Type B pancreatic cell (in vitro differentiated cells): ENCODE measurements at places on chromosomes 3 and 15. TPM values are rescaled to one million over a fixed set of nuclear protein-coding genes. Genes with fewer than 3 reads are reported as not detected.

GRCh38 chr15:26073430-26074333, 210.6 kb upstream of the ATP10A start:
- no peaks in the 10 kb centered on the region for H3K36me3 ChIP-seq
- no peaks in the 10 kb centered on the region for H3K4me1 ChIP-seq
- no peak for DNase-seq
- H3K27me3 ChIP-seq: peaks cover 5% of the 10 kb centered on the region
- no peak overlapping the region for H3K4me3 ChIP-seq
- no peak overlapping the region for H3K27ac ChIP-seq

SLC2A2 gene
- 1.9 and 5.7 TPM in 2 replicates for total RNA-seq

DNA sequence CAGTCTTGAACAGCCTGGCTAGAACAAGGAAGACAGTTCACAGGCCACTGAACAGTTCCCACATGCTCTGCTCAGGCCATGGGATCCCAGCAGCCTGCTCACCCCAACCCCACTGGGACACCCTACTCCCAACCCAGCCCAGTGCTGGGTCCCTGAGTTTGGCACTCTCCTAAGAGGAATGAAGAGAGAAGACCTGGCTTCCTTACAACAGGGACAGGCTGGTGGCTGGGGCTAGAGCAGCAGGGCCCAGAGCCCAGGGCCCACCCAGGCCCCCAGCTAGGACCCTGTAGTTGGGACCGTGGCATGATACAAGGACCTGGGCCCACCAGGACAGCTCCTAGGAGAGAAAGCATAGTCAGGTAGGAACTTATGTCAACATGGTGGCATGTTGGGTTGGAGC, 43.4 kb downstream of the SEMA3G start:
- H3K4me1 ChIP-seq: no peaks in the 10 kb centered on the region
- H3K27ac ChIP-seq: no peak overlapping the region
- no peak overlapping the region for H3K4me3 ChIP-seq
- H3K27me3 ChIP-seq: no peaks in the 10 kb centered on the region
- DNase-seq: no peak
- peaks cover 7% of the 10 kb centered on the region for H3K36me3 ChIP-seq

DNA sequence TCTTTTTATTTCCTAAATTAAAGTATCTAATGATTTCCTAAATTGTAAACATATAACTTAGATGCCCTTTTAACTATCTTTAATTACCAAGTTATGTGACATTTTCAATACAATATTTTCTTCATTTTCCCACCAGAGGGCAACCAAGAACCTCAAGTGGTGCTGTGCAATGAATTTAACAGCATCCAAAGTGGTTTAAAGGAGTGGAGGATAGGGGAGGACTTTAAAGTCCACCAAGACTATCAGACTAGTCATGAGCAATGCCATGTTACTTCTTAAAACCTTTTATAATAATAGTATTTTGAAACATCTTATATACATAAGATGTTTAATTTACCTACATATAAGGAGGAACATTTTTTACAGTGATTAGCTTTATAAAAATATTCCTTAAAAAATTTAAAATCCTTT, 74.4 kb downstream of the DLG1 start:
- H3K4me3 ChIP-seq: no peak overlapping the region
- no peak for DNase-seq
- H3K27ac ChIP-seq: no peak overlapping the region
- H3K36me3 ChIP-seq: no peaks in the 10 kb centered on the region
- H3K27me3 ChIP-seq: no peaks in the 10 kb centered on the region

DNA sequence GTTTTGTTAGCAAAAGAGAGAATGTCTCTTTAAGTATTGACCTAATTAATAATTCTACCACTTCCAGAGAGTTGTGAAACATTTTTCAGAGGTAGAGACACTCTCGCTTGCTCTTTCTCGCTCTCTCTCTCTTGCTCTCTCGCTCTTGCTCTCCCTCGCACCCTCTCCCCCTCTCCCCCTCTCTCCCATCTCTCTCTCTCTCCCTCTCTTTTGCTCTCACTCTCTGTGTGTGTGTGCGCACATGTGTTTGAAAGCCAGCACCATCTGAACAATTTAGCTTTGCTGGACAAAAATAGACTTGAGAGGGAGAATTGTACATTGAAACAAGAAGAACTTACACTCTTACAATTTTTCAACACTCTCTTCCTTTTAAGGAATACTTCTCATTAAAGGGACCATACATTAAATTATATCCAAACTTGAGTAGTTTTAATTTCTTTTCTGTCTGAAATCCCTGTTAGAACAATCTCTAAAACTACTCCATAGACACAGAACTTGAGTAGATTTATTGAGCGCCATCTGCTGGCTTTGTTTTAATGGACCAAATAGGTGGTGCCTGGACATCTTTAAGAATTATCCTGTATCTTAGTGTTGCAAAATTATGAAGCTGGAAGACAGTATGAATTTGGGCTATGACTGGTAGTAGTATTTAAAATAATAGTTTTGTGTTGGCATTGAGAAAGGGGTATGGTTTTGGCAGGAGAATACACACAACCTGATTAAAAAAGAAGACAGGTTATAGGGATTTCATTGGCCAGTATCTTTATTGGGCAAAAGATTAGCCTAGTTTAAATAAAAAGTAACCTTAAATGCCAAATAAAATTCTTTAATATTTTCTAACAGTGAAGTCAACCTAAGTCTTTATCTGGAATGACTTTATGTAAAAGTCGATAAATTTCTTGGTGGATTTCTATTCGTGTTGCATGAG, 124.6 kb downstream of the AKAP13 start:
- no peaks in the 10 kb centered on the region for H3K36me3 ChIP-seq
- H3K4me1 ChIP-seq: peaks cover 49% of the 10 kb centered on the region
- no peaks in the 10 kb centered on the region for H3K27me3 ChIP-seq
- no peak overlapping the region for H3K4me3 ChIP-seq
- DNase-seq: no peak
